ENCODE measurements at places on chromosomes 2 and 18.

DNA sequence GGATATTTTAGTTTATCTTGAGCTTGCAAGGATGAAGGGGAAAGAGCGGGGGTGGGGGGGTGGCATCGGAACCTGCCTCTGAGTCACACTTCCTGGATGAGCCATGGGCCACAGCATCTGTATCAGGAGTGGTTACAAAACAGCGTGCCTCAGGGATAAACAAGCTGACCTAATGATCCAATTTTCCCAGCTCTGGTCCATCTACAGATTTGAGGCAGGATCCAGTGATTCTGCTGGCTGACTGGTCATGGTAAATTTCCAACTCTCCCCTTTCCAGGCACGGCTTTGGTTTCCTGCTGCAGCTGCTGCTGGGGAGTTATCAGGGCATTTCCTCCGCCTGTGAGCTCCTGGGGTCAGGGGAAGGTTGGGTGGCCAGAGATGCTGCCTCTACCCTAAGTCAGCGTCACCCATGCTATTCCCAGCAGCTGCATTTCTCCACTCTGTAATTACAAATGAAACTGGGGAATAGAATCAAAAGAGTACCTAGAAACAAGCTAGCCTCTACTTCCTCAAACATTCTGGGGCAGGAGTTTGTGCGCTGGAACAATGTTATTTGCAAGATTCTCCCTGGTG, 4.7 kb upstream of the HPCAL1 start:
- no peak for DNase-seq

- DNase-seq: no peak
Measured at GRCh38 chr2:223101340-223102039, 49.5 kb downstream of the KCNE4 start.

- DNase-seq: no peak
Measured at GRCh38 chr2:98467082-98467536, 22.5 kb downstream of the INPP4A start.

DNA sequence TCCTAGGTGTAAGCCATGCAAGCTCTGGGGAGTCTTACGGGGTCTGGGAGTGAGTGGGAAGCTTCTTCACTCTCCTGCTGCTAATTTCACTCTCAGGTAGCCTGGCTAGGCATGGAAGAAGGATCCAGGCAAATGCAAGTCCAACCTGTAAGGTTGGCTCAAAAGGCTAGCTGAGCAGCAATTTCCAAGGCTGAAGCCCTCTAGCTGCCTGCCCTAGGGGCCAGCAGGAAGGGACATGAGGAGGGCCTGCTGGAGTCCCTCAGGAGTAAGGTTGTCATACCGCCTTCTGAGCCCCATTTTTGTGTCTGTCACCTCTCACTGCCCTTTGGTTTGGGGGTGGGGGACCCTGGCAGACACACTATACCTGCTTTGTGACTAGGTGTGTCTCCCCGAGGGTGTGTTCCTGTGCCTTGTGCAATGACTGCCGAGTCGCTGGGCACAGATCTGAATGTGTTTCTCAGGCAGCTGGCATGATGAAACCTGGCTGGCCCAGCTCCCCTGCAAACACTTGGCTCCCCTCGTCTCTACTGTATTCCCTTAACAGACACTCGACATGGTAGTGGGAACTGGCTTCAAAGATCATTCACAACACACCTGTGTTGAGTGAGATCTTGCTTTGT, 123.9 kb upstream of the FAM136A start:
- DNase-seq: no peak

- peak; percentile 67 for DNase-seq
Measured at GRCh38 chr2:158459161-158460003, 2.6 kb downstream of the PKP4 start.

- DNase-seq: no peak
Measured at GRCh38 chr2:124402274-124402673, 377.2 kb downstream of the CNTNAP5 start.

- DNase-seq: no peak
Measured at GRCh38 chr2:144032566-144032965, 487.4 kb downstream of the ZEB2 start.

- DNase-seq: no peak
Measured at GRCh38 chr2:233793465-233794127, 15.5 kb downstream of the MROH2A start.

DNA sequence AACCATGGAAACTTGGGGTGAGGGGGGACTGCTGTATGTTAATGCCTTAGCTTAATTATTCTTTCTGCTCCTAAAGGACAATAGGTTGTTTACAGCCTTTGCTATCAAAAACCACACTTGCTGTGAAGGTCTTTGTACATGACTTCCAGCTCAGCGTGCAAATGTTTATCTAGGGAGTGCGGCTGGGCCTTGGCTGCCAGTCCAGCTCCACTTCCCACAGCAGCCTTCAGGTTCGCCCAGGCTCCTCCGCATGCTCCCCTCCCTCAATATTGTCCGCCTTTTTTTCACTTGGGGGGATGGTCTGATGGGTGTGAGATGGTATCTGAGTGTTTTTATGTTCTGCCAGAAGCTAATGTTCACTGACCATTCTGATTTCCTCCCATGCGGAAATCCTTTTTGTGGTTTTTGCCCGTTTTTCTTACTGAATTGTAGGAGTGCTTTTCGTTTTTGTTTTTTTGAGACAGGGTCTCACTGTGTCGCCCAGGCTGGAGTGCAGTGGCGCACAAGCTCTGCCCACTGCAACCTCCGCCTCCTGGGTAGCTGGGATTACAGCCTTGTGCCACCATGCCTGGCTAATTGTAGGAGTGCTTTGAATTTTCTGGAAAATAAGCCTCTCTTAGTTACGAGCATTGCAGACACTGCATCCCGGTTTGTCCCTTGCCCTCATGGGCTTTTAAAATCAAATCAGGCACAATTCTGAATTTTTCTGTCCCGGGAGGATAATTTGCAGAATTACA, 28.8 kb downstream of the SH3BP4 start:
- DNase-seq: no peak

DNA sequence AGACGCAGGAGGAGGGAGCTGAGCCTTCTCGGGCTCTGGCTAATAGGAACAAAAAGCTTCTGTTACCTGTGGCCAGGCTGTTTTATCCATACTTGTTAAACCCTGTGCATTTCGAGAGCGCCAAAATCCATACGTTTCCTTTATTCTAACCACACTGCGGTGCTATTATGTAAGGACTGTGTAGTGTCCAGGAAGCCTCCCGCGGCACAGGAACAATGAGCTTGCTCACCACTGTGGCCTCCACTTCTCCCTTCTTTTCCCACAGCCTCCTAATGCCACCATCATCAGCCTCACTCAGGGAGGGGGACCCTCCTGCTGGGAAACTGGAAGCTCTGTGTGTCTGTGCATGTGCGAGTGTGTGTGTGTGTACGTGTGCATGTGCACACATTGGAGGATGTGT, 268.5 kb downstream of the HAUS1 start:
- DNase-seq: no peak

- DNase-seq: no peak
Measured at GRCh38 chr2:27621524-27621923, 7.3 kb downstream of the CCDC121 start.

- peak; percentile 54 for DNase-seq
Measured at GRCh38 chr2:35443087-35443486, 912.5 kb upstream of the CRIM1 start.

DNA sequence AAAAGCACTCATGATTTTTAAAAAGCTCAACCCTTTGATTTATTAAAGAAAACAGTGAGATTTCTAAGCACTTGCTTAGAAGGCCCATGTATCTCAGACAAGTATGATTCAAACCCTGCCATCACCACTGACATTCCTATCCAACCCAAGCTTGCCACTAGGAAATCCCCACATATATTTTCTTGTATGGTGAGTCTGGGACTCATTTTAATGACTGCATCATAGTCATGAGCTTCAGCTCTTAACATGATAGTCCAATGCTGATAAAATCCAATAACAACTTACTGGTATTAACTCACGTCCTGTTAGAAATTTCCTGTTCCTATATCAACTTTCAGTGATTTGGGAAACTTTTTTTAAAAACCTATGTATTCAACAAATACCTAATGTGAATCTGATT, 39.4 kb upstream of the NCKAP5 start:
- no peak for DNase-seq

GRCh38 chr2:239866350-239866749, 158.8 kb downstream of the NDUFA10 start:
- no peak for DNase-seq

GRCh38 chr2:102657770-102658169, 38.4 kb downstream of the SLC9A2 start:
- DNase-seq: no peak

DNA sequence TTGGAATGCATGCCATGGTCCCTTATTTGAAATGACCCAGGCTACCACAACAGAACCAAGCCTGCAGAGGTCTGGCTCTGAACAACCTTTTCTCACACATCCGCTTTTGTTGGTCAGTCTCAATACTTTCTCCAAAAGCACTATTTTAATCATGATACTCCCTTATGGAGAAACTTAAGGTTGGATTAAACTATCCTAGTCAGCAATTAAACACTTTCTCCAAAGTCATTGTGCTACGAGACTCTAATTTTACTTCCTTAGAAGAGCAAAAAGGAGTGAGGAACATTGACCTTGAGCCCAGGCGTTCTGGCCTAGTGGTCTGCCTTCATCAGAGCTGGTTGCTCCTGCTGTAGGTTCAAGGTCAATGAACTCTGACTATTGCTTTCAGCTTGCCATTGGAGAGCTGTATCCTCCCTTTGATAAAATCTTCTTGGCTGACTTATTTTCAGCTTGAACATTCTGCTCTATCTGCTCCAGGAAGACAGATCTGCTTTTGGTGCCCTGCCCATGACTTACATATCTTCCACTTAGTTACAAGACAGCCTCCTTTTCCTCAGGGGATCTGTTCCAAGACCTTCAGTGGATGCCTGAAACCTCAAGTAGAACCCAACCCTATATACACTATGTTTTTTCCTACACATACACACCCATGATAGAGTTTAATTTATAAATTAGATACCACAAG, 91.2 kb downstream of the NCKAP5 start:
- no peak for DNase-seq

DNA sequence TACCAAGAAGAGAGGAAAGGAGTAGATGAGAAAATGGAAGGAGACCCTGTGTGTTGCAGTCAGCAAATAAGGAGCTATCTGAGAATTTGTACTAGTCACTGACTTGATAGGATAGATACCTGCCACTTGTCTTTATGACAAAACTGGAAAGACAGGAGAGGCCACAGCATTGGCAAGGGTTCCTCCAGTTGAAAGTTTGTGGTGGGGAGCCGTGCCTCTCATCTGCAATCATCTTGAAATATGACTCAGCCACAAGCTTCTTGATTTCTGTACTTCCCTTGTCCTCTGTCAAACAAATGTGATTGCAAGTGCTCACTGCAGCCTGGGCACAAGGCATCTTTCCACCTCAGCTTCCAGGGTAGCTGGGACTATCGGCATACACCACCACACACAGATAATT, 99.1 kb downstream of the GREB1L start:
- DNase-seq: no peak

DNA sequence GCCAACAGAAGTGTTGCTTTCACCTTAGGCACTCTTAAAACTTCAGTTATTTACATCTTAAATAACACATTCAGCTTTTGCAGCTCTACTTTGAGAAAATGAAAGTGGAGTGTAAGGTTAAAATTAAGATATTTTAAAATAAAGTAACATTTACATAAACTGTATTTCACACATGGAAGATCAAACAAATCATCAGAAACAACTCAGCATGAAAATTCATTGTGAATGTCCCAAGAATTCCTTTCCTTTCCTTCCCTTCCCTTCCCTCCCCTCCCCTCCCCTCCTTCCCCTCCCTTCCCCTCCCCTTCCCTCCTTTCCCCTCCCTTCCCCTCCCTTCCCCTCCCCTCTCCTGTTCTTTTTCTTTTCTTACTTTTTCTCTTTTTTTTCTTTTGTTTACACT, 238.0 kb upstream of the DOK6 start:
- no peak for DNase-seq

- DNase-seq: peak; percentile 48
Measured at GRCh38 chr2:200199005-200199404, 107.5 kb upstream of the SPATS2L start.

DNA sequence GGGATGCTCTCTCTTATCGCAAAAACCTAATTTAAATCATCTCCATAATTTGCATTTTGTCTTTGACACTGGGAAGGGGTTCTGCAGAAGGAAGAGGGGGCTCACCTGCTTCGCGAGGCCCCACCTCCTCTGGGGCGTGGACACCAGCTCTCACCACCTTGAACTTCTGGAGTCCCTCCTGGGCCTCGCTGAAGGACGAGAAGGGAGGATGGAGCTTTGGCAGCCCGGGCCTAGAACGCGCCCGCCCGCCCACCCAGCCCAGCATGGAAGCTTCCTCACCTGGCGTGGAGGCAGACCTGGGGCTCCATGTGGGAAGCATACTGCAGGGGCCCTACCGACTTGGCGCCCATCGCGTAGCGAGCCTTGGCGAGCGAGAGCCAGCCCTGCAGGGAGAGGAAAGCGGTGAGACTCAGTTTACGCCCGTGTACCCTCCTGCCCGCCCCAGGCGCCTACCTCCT, 1.1 kb upstream of the IMP4 start:
- DNase-seq: no peak

DNA sequence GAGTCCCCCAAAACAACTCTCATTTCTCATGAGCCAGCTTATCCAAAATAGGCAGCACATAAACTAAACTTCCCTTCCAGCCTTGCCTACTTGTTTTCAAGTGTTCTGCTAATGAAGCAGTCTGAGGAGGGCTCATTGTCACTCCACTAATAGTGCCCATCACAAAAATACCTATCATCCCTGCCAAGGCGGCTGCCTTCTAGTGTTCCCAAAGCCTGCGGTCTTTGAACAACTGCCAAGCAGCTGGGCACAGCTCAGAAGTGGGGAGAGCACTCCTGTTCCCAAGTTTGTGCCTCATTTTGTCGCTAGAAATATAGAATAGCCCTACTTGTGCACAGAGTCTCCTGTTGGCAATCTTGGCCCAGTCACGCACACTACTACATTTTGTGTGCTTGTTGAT, 50.3 kb downstream of the DTNA start:
- DNase-seq: peak; percentile 47

DNA sequence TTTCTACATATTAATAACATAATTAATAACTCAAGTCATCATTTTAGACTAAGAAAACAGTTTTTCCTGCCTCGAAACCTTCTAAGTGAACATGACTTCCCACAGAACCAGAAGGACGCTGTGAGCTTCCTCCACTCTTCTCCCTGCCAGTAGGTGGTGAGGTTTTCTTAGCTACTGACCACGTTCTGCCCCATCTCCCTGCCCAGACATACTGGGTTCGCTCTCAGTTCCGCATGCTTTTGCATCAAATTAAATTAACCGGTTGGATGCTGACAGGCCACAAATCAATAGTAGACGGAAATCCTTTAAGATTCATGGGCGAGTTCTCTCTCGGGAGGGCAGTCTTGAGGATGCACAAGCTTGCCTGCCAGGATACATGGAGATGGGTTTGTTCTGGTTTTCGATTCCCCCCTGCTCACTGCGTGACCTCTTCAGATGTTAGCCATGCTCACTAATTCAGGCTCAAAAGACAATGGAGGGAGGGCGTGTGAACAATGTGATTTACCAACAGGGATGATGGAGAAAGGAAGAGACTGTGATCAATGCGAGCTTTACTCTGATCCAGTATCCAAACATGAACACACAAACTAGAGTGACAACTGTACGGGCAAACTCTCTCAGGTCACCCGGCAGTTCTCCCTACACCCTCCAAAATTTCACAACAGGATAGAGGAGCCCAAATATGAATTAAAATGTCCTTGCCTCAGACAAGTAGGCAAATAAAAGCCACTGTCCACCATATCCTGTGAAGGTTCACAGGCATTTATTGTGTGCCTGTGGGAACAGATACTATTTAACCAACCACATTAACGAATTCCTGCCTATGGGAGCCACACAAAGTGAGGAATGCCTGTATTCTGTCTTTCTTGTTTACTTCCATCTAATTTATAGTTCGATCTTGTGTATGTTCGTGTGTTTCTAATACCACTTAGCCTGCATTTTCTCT, 375.7 kb downstream of the EIPR1 start:
- DNase-seq: peak; percentile 42

GRCh38 chr2:153213022-153213421, 265.5 kb downstream of the RPRM start:
- DNase-seq: no peak

GRCh38 chr2:239792405-239793084, 232.6 kb downstream of the NDUFA10 start:
- DNase-seq: no peak

All from pons (tissue), 1 donor.